Activated T-helper 1 cell treated with anti-CD3 and anti-CD28 coated beads, Interleukin-12 subunit alpha, Interleukin-12 subunit beta, Interleukin-2, Interleukin-4 antibody, amounts not matched to agents 30 ng/mL and 10 ng/mL and 1 ng/mL, durations not matched to agents 14 hours and 24 hours and 36 hours (primary cell): ENCODE measurements at places on chromosomes 2 and 18. TPM values are rescaled to one million over a fixed set of nuclear protein-coding genes. Genes with fewer than 3 reads are reported as not detected.
A peak's percentile ranks its signal among the peaks of the same experiment; 100 is the strongest.

The CACNB4 gene
- 0.39 and 0.83 TPM in 2 replicates for total RNA-seq

DNA sequence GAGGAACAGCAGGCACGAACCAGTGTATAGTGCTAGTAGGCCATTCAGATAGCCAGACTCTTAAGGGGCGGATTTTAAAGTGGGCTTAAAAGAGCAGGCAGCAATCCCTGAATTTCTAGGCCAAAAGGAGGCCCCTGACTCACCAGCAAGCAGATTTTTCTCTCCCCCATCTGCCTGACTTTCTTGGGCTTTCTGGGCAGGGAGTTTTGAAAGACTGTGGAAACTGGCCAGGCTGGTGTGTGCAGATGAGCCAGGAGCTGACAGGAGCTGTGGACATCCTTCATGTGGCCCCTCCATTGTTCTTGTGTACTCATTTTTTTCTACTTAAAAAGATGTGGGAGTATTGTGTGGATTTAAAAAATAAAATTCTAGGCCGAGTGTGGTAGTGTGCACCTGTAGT lies 59.0 kb downstream of the GLI2 start:
- no peaks in the 10 kb centered on the region for H3K36me3 ChIP-seq
- no peaks in the 10 kb centered on the region for H3K4me1 ChIP-seq
- H3K4me3 ChIP-seq, result no peak overlapping the region

The DUSP19 gene
- total RNA-seq, result 1.0 and 1.7 TPM in 2 replicates

- no peak overlapping the region for H3K4me3 ChIP-seq
- H3K27ac ChIP-seq, result no peak overlapping the region
- no peak for DNase-seq
- H3K4me1 ChIP-seq, result no peaks in the 10 kb centered on the region
- H3K27me3 ChIP-seq, result peaks cover 10% of the 10 kb centered on the region
- H3K36me3 ChIP-seq, result no peaks in the 10 kb centered on the region
Measured at GRCh38 chr2:237170020-237170419, 84.3 kb downstream of the COPS8 start.

DNA sequence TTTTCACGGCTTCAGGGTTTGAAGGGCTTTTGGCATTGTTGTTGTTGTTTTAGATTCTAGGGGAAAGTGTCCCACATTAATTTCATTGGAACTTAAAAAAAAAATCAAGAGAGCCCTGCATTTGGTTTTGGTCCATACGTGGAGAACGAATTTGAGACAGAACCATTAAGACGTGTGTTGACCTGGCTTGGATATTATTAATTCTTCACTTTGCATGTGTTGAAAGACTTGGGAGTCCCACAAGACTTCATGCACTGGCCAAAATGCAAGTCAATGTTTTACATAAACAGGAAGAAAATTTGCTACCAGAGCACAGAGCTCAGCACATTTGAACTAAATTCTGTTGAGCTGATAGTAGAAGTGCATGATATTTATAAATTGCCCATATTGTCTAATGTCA lies 761.2 kb upstream of the ACVR2A start:
- H3K4me1 ChIP-seq, result peaks cover 24% of the 10 kb centered on the region
- peaks cover 4% of the 10 kb centered on the region for H3K27me3 ChIP-seq
- peaks cover 2% of the 10 kb centered on the region for H3K36me3 ChIP-seq
- DNase-seq, result no peak
- no peak overlapping the region for H3K27ac ChIP-seq
- no peak overlapping the region for H3K4me3 ChIP-seq

The ZAP70 gene
- total RNA-seq, result 302 and 313 TPM in 2 replicates

The FOXD4L1 gene
- total RNA-seq, result 0.32 and 0.39 TPM in 2 replicates

DNA sequence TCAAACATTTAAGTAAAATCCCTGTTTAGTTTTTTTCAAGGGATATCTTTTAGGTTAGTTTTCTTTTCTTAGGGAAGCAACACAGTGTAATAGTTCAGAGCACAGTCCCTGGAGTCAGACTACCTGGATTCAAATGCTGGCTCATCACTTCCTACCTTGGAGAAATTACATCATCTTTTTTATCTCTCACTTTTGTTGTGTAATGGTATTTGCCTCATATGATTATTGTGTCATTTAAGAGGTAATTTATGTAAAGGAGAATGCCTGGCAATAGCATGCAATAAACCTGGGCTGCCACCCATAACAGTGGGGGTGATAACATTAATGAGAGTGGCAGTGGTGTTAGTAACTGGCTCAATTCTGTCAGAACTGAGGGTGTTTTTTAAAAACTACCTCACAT lies 26.3 kb downstream of the ERLEC1 start:
- no peak overlapping the region for H3K4me3 ChIP-seq
- H3K27me3 ChIP-seq, result no peaks in the 10 kb centered on the region
- DNase-seq, result no peak
- no peaks in the 10 kb centered on the region for H3K4me1 ChIP-seq
- no peak overlapping the region for H3K27ac ChIP-seq

DNA sequence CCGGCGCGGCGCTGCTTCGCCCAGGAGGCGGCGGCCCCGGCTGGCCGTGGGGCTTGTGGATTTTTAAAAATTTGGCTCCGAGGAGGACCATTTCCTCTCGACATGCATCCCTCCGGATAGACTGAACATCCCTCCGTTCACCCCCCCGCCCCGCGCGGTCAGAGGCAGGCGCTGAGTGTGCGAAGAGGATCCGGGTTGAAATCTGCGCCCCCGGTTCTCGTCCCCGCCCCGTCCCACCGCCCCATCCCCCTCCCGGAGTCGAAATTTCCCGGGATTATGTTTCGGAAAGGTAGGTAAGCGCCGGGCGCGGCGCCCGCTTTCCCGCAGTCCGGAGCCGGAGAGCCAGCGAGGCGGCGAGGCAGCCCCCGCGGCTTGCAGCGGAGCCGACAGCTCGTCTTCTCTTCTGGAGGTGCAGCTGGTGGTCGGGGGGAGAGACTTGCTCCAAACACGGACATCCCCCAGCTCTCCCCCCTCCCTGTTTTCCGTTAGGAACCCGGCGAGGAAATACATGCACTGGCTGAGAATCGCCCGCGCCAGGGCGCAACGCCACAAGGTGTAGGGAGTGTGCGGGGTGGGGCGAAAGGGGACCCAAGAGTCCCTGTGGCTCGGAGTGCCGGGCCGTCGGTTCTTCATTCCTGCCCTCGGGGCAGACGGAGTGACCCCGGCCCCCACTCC lies at the start of gene PRKCE:
PRKCE (plus strand) TSS at position 261 of the 675 bp plus-strand sequence.
- H3K36me3 ChIP-seq, result peaks cover 2% of the 10 kb centered on the region
- DNase-seq, result no peak
- H3K27me3 ChIP-seq, result peaks cover 30% of the 10 kb centered on the region
- peak within 1 kb of the TSS; percentile 94 for H3K27ac ChIP-seq
- H3K4me1 ChIP-seq, result peaks cover 28% of the 10 kb centered on the region

DNA sequence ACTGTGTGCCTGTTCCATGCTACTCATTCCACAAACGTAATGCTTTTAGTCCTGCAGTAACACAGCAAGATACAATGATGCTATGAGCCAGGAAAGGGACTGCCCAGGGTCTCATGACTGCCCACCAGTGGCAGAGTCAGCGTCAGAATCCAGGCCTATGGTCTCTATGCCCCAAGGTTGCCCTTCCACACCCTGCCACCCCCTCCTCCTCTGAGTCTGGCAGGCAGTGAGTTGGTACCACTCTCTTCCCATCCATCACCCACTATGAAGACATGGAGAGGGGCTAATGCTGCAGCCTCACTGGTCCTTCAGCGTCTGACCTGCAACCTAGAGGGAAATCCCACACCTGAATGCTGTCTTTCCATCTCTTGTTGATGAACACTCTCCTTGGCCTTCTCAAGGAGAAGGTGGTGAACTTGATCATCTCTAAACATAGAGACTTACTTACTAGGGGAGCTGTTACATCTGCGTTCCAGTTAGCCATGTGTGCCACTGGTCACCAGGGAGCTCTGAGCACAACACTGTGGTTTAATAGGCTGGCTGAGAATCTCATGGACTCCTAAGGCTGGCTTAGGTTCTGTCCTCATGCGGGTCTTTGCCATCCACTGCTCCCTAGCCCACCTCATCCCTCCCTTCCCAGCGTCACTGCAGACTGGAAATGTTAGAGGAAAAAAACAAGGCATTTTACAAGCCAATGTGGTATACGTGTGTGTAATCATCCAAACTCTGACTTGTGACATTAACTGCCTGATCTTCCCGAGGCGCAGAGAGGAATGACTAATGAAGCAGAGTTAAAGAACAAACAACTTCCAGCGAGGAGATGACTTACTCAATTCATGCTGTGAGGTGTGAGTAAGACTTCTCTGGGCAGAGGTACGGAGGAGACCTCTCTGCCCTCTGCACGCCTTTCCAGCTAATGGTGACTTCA lies 28.8 kb downstream of the STEAP3 start:
- no peaks in the 10 kb centered on the region for H3K27me3 ChIP-seq
- no peak overlapping the region for H3K4me3 ChIP-seq
- no peaks in the 10 kb centered on the region for H3K4me1 ChIP-seq
- H3K27ac ChIP-seq, result no peak overlapping the region
- no peaks in the 10 kb centered on the region for H3K36me3 ChIP-seq
- no peak for DNase-seq

DNA sequence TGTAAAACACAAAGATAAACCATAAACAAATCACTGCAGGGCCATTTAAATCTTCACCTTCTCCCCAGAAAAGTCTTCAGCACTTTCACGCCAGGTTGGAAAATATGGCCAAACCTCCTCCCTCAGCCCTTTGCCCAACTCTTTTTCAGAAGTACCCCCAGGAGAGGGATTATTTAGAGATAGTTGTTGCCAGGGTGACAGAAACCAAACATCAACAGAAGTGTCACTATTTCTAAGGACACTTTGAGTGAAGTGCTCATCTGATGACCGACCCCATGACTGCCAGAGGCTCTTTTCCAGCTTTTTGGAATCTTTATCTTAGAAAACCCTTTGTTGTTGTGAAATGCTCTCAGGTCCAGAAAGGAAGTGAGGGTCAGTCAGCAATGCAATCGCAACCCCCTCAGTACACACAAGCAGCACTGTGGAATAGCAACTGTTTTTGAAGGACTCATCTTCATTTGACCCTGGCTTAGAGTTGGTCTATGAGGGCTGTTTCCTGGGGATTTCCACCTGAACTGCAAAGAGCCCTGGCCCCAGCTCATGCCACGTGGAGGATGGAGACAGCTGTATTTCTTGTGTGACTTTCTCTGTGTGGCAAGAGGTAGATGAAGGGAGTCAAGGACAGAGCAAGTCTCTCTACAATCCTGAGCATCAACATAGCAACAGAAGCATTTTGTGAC lies 114.0 kb upstream of the STON1 start:
- H3K27me3 ChIP-seq, result no peaks in the 10 kb centered on the region
- H3K4me1 ChIP-seq, result peaks cover 54% of the 10 kb centered on the region
- H3K4me3 ChIP-seq, result no peak overlapping the region
- DNase-seq, result peak; percentile 12

- no peak overlapping the region for H3K4me3 ChIP-seq
- no peaks in the 10 kb centered on the region for H3K4me1 ChIP-seq
- no peak overlapping the region for H3K27ac ChIP-seq
- peaks cover 4% of the 10 kb centered on the region for H3K27me3 ChIP-seq
Measured at GRCh38 chr2:20957788-20958525, 85.9 kb downstream of the APOB start.

DNA sequence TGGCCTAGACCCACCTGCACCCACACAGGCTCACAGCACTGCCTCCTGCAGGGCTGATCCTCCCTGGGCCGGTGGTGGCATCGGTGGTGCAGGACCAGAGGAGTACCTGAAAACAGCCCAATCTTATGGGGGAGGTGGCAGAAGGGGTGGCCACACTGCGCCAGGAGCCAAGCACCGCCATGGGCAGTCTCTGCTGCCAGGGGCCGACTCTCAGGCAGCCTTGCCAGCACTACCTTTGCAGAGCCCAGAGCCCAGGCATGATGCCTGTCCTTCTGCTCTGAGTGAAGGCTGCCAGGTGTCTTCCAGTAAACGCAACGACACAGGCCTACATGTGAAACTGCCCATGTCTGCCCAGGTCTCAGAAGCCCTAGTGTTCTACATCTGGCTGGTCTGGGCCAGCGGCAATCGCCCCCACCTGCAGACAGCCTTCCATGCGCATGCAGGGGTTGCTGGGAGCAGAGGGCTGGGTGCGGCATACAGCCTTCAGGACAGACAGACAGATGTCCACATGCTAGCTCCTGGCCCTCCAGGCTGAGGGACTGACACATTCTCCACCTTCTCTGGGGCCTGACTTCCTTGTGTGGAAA lies 6.8 kb downstream of the HS6ST1 start:
- H3K27ac ChIP-seq, result no peak overlapping the region
- peaks cover 6% of the 10 kb centered on the region for H3K27me3 ChIP-seq
- H3K4me3 ChIP-seq, result no peak overlapping the region

The ANKRD23 gene
- 8.2 and 8.8 TPM in 2 replicates for total RNA-seq

The ADAM23 gene
- 0.15 and 0.16 TPM in 2 replicates for total RNA-seq

DNA sequence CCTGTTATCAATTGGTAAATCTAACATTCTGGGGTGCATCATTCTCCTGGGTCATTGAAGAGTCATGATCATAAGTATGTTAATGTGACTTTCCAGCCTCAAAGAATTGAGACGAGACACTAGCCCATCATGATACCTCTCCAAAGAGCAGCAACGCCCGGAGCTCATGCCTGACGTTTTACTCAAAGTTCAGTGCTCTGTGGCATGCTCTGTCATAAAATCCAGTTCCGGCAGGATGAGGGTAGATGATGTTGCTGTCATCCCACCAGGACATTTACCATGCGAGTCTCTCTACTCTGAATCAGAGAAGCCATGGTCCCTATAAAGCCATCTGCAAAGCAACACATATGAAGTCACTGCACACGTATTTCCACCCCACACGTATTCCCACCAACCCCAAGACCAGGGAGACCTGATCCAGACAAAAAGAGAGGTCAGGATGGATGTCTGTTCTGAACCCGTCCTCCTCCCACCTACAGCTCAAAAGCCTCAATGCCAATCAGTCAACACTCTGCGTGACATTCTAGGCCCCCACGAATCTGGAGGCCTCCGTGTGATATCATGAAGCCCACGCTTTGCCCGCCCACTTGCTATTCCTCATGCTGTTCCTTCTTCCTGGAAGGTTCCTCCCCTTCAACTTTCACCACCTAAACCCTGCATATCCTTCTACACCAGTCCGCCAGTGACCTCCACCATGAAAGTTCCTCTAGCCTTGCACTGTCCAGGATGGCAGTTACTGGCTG lies 85.8 kb downstream of the DNMT3A start:
- DNase-seq, result no peak
- no peak overlapping the region for H3K4me3 ChIP-seq
- H3K27ac ChIP-seq, result peak overlapping the region; percentile 2

The ERMN gene
- total RNA-seq, result 2.1 and 2.4 TPM in 2 replicates

The CHST10 gene
- 7.4 and 7.8 TPM in 2 replicates for total RNA-seq
